HCT116 (cell line): ENCODE measurements at places on chromosomes 2 and 18. TPM values are rescaled to one million over a fixed set of nuclear protein-coding genes. Genes with fewer than 3 reads are reported as not detected.

Gene TCF23
- total RNA-seq: not detected

Gene CNTNAP5
- not detected for total RNA-seq

Gene FRZB
- total RNA-seq: 0.49 TPM

Gene NEB
- 0.34 TPM for total RNA-seq

Gene SP9
- total RNA-seq: 0.69 TPM

Gene ITPRIPL1
- 12.4 TPM for total RNA-seq

Gene FNDC4
- 3.3 TPM for total RNA-seq

Gene MC5R
- total RNA-seq: not detected

Gene DPYSL5
- 8.4 TPM for total RNA-seq

Gene PAX8
- total RNA-seq: 4.4 TPM

Gene HOXD3
- total RNA-seq: 1.4 TPM

Gene RIT2
- total RNA-seq: not detected

Gene ALPI
- total RNA-seq: not detected

Gene TNFRSF11A
- 3.2 TPM for total RNA-seq

Gene CCDC102B
- total RNA-seq: 1.9 TPM

Gene ABCB6
- total RNA-seq: 24.5 TPM
